ENCODE measurements at places on chromosomes 12 and 14. TPM values are rescaled to one million over a fixed set of nuclear protein-coding genes. Genes with fewer than 3 reads are reported as not detected.

GDF3 gene
- not detected for total RNA-seq

GALNT16 gene
- 0.33 TPM for total RNA-seq

CEBPE gene
- total RNA-seq, result not detected

DDN gene
- total RNA-seq, result 3.5 TPM

SERPINA12 gene
- total RNA-seq, result not detected

SDR9C7 gene
- not detected for total RNA-seq

PTPRR gene
- total RNA-seq, result 3.1 TPM

FSCB gene
- 0.12 TPM for total RNA-seq

SLC6A13 gene
- not detected for total RNA-seq

TSPAN8 gene
- total RNA-seq, result 1.3 TPM

TEX52 gene
- not detected for total RNA-seq

NPAS3 gene
- 1.2 TPM for total RNA-seq

CIROP gene
- not detected for total RNA-seq

KLRK1 gene
- total RNA-seq, result not detected

KRT85 gene
- total RNA-seq, result not detected

Data from PC-3 (cell line).